NCI-H526 treated with DMSO at 0.1 percent for 48 hours (cell line): ENCODE measurements at places on chromosomes 3 and 15.
A peak's percentile ranks its signal among the peaks of the same experiment; 100 is the strongest.

DNA sequence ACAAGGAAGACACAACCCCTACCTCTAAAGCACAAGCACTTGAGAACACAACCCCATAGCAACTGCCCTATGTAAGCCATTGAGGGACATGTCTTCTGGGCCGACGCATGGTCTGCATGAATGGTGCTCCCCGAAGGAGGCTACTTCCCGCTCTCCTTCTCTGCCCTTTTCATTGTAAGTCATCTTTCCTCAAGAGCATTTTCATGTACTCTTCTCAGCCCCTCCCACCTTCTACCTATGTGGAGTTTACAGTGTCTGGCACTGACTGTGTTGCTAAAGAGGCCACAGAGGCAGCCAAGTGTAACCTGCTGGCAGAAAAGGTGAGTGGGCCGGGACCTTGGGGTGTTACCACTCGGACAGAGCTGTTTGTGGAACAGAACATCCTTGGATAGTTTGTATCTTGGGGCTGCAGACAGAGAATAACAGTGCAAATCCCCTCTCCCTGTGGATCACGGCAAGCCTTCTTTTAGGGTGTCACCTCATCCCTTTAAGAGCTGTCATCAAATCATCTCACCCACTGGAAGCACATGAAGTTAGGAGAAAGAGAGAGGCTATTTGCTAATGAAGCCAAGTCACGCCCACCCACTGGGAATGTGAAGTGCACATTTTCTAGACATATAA is 5.6 kb downstream of the AHSG start:
- DNase-seq, result no peak

DNA sequence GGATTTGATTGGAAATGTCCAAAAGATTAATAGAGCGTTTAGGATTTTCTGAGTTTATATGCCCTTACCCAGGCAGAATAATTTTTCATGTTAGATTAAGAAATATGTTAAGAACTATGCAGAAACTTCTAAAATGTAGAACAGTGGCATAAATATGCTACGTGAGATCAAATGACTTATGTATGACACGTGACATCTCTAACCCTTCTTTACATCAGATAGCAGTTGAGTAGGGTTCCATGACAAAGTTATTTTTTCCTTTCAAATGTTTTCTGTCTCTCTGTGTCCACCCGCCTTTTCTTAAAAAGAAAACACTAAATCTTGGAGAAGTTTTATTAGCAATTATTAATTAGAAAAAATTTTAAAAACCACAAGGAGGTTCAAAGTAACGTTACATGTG is 8.6 kb upstream of the TFG start:
- DNase-seq, result no peak

DNA sequence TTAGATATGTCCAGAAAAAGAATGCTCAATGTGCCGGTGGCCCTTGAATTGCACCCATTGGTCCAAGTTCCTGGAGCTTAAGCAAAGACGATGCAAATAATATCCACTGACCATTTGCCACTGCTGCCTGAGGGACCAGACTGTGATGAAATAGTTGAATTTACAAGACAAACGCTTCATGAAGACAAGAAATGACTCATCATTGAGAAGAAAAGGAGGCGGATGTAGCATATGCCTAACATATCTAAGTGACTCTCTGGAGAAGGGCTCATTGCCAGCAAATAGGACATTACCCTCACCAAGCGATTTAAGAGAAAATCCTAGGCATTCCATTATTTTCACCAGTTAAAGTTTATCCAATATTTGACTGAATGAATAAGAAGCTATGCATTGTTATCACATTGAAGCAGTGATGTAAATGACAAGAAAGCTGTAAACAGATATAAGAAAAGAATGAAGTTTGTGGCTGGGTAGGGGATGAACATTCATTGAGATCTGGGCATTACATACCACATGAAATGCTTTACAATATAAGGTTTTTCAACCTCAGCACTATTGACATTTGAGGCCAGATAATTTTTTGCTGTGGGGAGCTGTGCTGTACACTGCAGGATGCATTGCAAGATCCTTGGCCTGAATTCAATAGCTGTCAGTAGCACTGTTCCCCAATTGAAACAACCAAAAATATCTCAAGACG is 48.9 kb upstream of the CPNE4 start:
- no peak for DNase-seq

- no peak for DNase-seq
Observed at GRCh38 chr15:67786646-67787045, 38.7 kb upstream of the SKOR1 start.

DNA sequence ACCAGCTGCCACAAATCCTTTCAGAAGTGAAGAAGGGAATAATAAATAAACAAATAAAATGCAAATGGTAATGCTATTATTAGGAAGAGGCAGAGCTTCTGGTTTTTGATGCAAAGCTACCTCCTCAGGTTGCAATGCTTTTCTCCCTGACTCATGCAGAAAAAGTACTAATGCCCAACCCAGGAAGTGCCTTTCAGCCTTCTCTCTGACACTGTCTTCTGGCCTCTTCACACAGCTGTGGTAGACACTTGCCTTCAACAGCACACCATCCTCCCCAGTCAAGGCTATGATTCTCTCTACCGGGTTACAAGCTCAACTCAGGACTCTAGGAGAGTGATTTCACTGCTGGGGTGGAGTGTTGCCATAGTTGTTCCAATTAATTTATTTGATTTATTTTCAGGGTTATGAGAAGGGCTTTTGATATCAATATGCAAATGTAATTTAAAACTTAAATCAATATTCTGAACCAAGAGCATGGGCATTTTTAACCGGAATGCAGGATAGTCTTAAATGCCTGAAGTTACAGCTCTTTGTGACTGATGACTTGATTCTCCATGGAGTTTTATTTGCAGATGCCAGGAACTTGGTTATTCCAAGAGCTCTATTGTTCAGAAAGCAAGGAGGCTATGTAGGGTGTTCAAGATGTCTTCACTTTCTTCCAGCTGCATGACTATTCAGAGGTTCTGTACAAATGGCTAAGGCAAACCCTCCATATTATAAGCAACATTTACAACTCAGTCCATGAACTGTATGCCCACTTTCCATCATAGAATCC is 27.1 kb upstream of the GALNT15 start:
- DNase-seq, result peak; percentile 59

DNA sequence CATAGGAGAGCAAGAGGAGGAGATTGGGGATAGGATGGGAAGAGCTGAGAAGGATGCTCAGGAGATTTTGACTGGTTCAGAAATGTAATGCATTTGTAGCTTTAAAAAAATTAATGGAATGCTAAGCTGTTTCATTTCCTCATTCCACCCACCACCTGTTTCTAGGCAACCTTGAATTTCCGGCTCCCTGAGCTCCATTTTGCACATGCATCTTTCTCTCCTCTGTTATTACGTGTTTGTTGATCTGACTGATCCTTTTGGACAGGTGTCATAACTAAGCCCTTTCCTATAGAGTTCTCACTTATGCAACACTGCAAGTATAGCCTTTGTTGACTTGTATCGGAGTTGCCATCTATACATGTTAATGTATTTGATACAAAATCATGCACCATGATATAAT is 4.3 kb downstream of the TMPRSS7 start:
- DNase-seq, result no peak

DNA sequence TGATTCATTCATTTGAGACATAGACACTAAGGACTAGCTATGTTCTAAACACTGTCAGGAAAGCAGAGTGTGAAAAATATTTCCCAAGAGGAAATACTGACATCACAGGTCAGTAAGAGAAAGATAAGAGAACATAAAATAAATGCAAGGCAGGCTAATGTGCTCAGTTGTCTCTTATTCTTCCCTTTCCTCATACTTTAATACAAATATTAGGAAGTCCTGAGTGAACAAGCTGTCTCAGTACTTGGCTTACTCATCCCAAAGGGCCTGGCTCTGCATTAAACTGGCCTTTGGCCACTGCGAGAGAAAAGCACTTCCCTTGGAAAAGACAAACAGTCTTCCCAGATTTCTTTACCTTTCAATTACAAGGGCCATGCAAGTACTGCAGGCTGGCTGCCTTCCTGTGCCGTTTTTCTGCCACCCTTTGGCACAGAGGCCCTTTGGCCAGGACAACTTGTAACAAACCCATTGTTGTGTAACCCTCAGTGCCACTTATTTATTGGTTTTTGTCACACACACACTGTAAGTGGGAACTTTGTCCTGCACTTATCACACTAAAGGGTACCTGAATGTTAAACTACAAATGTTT is 31.7 kb downstream of the EDC3 start:
- DNase-seq, result no peak

DNA sequence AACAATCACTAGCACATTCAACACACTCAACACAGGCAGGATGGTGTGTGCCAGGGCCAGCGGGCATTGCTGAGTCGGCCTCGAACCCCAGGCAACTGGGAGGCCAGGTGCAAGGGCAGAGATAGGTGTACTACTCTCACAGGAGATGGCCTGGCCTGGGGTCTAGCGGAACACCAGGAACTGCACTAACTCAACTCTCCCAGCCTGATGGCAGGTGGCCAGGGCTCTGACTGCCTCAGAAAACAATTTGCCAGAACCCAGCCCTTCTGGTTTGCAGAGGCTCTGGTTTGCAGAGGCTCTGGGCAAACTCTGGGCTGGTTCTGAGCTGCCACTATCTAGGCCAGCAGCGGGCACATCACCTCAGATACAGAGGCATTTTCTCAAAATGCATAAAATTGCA is 229.2 kb upstream of the CHRNA7 start:
- DNase-seq, result no peak
